Activated T-cell treated with anti-CD3 and anti-CD28 coated beads, Interleukin-2, amount 50 U/mL, for 72 hours (primary cell): ENCODE measurements at places on chromosomes 3 and 15. TPM values are rescaled to one million over a fixed set of nuclear protein-coding genes. Genes with fewer than 3 reads are reported as not detected.

GRCh38 chr3:66889750-66890494, 108.2 kb upstream of the KBTBD8 start:
- H3K4me1 ChIP-seq, result no peaks in the 10 kb centered on the region
- H3K27ac ChIP-seq, result no peak overlapping the region
- no peak for DNase-seq

GRCh38 chr3:11201251-11202019, 47.1 kb downstream of the HRH1 start:
- peaks cover 13% of the 10 kb centered on the region for H3K4me1 ChIP-seq
- no peak overlapping the region for H3K27ac ChIP-seq
- H3K27me3 ChIP-seq, result peaks cover 55% of the 10 kb centered on the region
- no peaks in the 10 kb centered on the region for H3K36me3 ChIP-seq
- DNase-seq, result no peak

- no peak overlapping the region for H3K4me3 ChIP-seq
- H3K36me3 ChIP-seq, result no peaks in the 10 kb centered on the region
Measured at GRCh38 chr3:46889381-46890110, 12.0 kb downstream of the PTH1R start.

GRCh38 chr15:81387621-81388435, 13.8 kb upstream of the TMC3 start:
- peaks cover 1% of the 10 kb centered on the region for H3K36me3 ChIP-seq
- no peak overlapping the region for H3K27ac ChIP-seq
- no peaks in the 10 kb centered on the region for H3K4me1 ChIP-seq
- no peak overlapping the region for H3K4me3 ChIP-seq

DNA sequence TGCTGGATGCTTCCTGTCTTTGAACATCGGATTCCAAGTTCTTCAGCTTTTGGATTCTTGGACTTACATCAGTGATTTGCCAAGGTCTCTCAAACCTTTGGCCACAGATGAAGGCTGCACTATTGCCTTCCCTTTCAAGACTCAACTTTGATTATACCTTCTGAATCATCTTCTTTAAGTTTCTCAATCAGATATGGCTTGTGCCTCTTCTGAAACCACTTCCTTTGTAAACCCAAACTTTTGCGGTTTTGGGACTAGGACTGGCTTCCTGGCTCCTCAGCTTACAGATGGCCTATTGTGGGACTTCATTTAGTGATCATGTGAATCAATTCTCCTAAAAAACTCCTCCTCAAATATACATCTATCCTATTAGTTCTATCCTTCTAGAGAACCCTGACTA, 47.1 kb upstream of the CADPS start:
- no peak overlapping the region for H3K27ac ChIP-seq
- no peaks in the 10 kb centered on the region for H3K36me3 ChIP-seq
- no peak overlapping the region for H3K4me3 ChIP-seq
- no peaks in the 10 kb centered on the region for H3K4me1 ChIP-seq

GRCh38 chr15:83504365-83504764, 57.2 kb downstream of the SH3GL3 start:
- no peak for DNase-seq
- no peak overlapping the region for H3K27ac ChIP-seq
- H3K4me3 ChIP-seq, result no peak overlapping the region
- H3K27me3 ChIP-seq, result no peaks in the 10 kb centered on the region
- no peaks in the 10 kb centered on the region for H3K4me1 ChIP-seq

DNA sequence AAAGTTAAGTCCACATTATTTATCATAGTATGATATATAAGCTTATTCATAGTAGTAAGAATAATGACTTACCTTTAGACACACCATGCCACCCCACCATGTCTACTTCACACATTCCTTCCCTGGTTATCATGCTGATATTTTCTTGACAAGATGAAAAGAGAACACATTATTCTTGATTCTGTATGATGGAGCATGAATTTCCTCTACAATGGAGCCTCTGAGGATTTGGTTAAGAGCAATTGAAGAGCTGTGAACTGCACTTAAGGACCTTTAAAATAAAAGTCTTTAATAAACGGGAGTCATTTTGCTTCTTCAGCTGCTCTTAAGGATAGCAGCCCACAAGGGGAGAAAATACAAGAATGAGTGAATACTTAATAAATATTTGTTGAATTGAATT, 226.7 kb downstream of the CADM2 start:
- H3K4me1 ChIP-seq, result no peaks in the 10 kb centered on the region
- H3K4me3 ChIP-seq, result no peak overlapping the region
- H3K27ac ChIP-seq, result no peak overlapping the region
- no peaks in the 10 kb centered on the region for H3K36me3 ChIP-seq

Gene A4GNT
- total RNA-seq, result not detected

Gene RAD51
- 73.2 TPM for total RNA-seq
